ENCODE measurements at places on chromosomes 11 and 22. TPM values are rescaled to one million over a fixed set of nuclear protein-coding genes. Genes with fewer than 3 reads are reported as not detected.

TSPAN32 gene
- total RNA-seq: 3.6 TPM

AGBL2 gene
- total RNA-seq: 2.3 TPM

CCDC87 gene
- total RNA-seq: 1.1 TPM

OR51B4 gene
- total RNA-seq: not detected

MAPK8IP1 gene
- total RNA-seq: 17.5 TPM

OR52N2 gene
- not detected for total RNA-seq

OR5B21 gene
- not detected for total RNA-seq

FOLR3 gene
- not detected for total RNA-seq

OR52B2 gene
- total RNA-seq: not detected

Data from gastroesophageal sphincter (tissue), 4 donors.